ENCODE measurements at places on chromosomes 7 and 10.

DNA sequence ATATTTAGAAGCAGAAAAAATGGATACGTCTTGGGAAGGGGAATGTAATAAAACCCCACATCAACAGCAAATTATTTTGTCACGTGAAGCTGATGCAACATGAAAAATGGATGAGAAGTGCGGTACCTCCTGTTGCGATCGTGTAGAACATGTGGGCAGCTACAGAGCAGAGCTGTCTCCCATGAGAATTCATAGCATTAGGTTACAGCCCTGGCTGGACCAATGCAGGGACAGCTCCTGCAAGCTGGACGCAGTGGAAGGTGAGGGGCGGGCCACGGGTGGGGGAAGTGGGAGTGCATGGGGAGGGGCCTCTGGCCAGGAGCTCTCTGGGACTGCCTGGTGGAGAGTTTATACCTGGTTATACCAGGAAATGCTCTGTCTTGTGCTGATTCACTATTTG, 120.3 kb downstream of the GATA3 start:
- DNase-seq: no peak

GRCh38 chr10:78863140-78863905, 205.4 kb upstream of the ZMIZ1 start:
- no peak for DNase-seq

GRCh38 chr7:128040205-128040604, 9.0 kb upstream of the LRRC4 start:
- DNase-seq: no peak

DNA sequence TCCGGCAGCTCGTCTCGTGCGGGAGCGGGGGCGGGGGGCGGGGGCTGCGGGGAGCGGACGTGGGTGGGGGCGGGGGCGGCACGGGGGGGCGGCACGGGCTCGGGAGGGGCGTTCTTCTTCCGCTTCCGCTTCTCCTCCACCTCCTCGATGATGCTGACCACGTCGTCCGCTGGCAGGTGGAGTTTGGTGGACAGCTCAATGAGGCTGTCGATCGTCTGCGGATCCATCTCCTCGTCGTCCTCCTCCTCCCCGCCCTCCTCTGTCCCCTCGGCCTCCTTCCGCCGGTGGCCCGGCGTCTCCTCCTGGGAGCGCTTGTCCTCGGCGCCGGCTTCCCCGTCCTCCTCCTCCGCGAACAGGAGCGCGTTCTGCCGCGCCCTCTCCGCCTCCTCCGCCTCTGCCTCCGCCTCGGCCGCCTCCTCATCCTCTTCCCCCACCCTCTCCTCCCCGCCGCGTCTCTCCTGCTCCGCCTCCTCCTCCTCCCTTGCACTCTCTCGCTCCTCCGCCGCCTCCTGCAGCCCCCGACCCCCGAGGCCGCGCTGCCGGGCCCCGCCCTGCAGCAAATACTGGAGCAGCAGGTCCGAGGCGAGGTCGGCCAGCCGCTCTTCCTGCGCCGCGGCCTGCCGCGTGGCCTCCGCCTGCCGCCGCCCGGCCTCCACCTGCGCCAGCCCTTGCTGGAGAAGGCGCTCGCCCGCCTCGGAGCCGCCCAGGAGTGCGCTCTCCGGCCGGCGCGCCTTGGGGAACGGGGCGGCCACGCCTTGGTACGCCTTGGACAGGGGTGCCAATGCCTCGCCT, 1.9 kb downstream of the VGF start:
- no peak for DNase-seq

- no peak for DNase-seq
Measured at GRCh38 chr7:4833691-4834600, 27.9 kb downstream of the PAPOLB start.

GRCh38 chr7:135815033-135815432, 66.4 kb upstream of the FAM180A start:
- no peak for DNase-seq

DNA sequence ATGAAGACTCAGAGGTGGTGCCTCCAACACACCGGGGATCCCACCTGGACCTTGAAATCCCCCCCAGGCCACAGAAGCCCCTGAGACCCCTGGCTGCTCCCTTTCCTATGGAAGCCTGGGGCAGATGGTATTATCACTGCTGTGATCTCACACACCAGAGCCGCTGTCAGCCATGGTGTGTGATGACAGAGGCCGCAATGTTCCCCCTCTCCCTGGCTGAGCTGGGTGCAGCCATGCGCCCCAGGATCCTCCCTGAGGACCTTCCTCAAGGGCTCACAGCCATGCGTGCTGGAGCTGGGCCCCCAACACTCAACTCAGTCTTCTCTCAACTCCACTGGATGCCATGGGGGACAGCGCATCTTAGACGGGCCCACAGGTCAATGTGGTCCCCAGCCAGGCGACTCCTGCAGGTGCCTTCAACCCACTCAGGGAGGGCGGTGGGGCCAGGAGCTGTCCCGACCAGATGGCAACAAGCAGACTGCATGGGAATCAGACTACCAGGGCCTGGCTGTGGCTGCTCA, 44.9 kb downstream of the VIPR2 start:
- no peak for DNase-seq
